Sigmoid colon (tissue), 7 donors: ENCODE measurements at places on chromosomes 6 and 20. TPM values are rescaled to one million over a fixed set of nuclear protein-coding genes. Genes with fewer than 3 reads are reported as not detected.

DNA sequence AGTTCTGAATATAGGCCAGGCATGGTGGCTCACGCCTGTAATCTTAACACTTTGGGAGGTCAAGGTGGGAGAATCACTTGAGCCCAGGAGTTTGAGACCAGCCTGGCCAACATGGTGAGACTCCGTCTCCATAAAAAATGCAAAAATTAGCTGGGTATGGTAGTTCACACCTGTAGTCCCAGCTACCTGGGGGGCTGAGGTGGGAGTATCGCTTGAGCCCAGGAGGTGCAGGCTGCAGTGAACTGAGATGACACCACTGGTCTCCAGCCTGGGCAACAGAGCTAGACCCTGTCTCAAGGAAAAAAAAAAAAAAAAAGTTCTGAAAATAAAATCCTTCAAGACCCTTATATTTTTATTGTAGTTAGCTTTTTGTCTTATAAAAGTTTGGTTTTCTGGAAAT is 11.7 kb upstream of the WTAP start:
- H3K27me3 ChIP-seq = no peaks in the 10 kb centered on the region
- no peak overlapping the region for H3K4me3 ChIP-seq
- H3K4me1 ChIP-seq = peaks cover 34% of the 10 kb centered on the region

DNA sequence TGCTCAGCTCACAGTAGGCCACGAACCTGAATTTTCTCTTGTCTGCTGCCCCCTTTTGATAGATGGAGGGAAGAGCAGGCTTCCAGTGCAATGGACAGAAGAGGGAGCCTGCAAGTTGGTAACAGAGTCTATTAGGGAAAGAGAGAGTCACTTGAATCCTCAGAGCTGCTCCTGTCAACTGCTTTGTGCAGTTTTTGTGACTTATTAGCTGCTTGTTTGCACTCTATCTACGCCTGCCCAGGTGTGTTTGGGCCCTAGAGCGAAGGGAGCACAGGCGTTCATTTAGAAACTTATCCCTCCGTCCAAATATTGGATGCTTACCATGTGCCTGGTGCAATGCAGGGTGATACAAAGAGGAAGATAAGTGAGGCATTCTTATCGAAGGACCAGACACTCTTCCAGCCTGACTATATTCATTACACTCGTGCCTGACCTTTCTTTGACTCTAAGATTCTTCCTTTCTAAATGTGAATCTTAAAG is 11.6 kb upstream of the SLC2A12 start:
- H3K4me3 ChIP-seq = no peak overlapping the region
- H3K27ac ChIP-seq = no peak overlapping the region
- peaks cover 24% of the 10 kb centered on the region for H3K4me1 ChIP-seq
- DNase-seq = peak; percentile 79
- H3K36me3 ChIP-seq = no peaks in the 10 kb centered on the region

DNA sequence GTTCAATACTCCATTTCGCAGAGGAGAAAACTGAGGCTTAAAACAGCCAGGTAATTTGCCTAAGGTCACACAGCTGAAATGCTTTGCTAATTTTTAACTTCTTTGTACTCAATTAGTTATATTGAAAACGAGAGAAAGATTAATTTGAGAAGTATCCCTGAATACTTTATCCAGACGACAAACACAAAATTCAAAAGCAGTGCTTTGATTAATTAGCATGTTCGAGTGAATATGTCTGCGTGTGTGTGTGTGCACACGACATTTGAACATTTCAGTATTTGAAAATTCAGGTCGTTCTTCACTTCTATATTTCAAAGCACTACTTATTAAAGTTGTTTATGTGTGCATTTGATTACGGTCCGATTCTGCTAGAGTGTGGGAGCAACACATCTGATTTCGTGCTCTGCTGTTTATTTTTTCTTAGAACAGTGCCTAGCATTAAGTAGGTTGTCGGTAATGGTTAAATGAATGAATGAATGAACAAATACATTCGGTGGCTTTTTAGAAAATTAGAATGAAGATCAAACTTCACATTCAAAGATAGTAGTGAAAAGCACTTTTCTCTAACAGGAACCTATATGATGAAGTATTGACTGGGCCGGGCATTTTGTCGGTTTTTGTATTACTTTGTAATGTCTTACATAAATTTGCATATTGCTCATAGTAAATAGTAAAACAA is 36.9 kb upstream of the SYNCRIP start:
- H3K36me3 ChIP-seq = no peaks in the 10 kb centered on the region
- DNase-seq = no peak
- H3K27ac ChIP-seq = peak overlapping the region; percentile 91
- no peaks in the 10 kb centered on the region for H3K27me3 ChIP-seq
- H3K4me1 ChIP-seq = no peaks in the 10 kb centered on the region

DNA sequence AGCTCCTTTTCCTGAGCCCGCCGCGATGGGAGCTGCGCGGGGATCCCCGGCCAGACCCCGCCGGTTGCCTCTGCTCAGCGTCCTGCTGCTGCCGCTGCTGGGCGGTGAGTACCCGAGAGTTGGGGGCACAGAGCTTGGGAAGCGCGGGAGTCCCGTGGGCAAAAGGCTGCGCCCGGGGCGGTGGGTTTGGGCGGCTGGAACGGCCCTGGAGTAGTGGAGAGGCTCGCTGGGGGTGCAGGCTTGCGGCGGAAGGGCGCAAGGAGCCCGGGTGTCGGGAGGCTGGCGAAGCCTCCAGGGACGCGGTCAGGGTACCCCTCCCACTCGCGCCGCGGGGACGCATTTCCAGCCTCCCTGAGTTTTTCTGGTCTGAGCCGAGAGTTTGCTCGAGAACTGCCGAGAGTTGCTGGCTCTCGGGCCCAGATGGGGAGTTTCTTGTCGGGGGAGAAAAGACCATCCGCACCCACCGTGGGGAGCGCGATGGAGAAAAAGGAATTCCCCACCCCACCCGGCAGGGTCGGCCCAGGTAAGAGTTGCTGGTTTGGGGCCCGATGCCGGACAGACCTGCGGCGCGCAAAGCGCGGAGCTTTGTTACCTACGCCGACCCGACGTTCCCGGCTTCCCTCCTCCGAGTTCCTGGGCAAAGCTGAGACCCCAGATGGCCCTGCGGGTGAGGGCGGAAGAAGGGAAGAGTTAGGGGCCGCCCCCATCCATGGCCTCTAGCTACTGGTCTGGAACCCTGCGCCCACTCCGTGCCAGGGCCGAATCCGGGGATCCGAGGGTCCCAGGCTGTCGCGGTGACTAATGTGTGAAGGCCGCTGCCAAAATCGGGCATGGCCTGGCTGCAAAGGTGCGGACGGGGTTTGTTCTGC is 584 bp downstream of the PTK7 start:
- peak overlapping the region; percentile 53 for H3K4me3 ChIP-seq
- H3K36me3 ChIP-seq = peaks cover 10% of the 10 kb centered on the region
- H3K27ac ChIP-seq = no peak overlapping the region
- H3K27me3 ChIP-seq = peaks cover 16% of the 10 kb centered on the region
- no peak for DNase-seq

DNA sequence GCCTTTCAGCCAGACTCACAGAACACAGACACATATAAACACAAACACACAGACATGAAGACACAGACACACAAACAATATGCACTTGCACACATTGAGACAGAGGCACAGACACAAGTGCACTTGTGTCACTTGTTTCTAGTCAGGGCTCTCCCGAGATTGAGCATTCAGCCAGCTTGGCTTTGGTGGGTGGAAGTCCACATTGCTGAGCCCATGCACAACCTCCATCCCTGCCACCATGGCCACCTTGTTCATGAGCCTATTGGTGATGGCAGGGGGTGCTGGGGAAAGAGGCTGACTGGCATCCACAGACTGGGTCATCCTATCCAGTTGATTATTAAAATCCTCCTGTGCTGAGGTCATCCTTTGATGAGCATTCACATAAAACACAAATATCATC is 11.5 kb upstream of the CST7 start:
- no peak overlapping the region for H3K27ac ChIP-seq
- H3K4me1 ChIP-seq = no peaks in the 10 kb centered on the region
- no peaks in the 10 kb centered on the region for H3K27me3 ChIP-seq
- no peak overlapping the region for H3K4me3 ChIP-seq

GRCh38 chr20:9642882-9643281 is 128.5 kb downstream of the LAMP5 start:
- H3K36me3 ChIP-seq = no peaks in the 10 kb centered on the region
- no peak overlapping the region for H3K27ac ChIP-seq
- no peak for DNase-seq
- no peaks in the 10 kb centered on the region for H3K4me1 ChIP-seq
- H3K4me3 ChIP-seq = no peak overlapping the region

DNA sequence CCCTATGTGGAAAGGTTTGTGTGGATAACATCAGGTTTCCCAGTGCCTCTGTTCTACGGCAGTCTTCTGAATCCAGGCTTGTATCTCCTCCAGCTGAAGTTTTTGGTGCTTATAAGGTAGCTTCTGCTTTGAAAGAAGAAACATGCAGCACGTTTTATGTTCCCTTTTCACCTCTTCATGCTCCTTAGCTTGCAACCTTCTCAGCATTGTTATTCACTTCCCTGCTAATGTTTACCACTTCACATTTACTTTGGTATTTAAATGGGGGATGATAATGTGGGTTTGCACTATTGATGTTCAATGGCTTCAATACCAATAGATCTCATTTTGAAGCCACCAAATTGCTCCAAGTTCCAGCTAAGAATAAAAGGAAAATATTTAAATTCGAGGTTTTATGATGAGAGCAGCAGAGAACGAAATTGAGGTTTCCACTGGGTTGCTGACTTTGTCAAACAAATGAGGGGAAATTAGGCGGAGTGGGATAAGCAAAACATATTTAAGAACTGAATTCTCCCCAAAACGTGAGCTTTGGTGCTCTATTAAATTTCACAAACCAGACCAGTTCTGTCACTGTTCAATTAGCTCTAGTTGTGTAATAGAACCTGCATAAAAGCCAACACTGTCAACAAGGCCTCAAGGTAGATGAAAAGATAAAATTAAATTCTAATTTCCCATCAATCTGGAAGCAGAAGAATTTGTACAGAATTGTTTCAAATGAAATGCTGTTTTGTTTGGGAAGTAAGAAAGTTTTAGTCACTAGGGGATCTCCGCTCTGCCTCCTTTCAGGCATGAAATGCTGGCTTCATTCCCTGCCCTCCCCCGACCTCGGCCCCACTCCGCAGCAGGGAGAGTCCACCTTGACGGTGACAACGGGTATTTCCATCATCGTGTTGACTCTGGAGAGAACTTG is 1.4 kb downstream of the IL22RA2 start:
- no peaks in the 10 kb centered on the region for H3K36me3 ChIP-seq
- no peaks in the 10 kb centered on the region for H3K4me1 ChIP-seq
- H3K4me3 ChIP-seq = no peak overlapping the region
- no peak for DNase-seq
- no peaks in the 10 kb centered on the region for H3K27me3 ChIP-seq
- H3K27ac ChIP-seq = no peak overlapping the region

DNA sequence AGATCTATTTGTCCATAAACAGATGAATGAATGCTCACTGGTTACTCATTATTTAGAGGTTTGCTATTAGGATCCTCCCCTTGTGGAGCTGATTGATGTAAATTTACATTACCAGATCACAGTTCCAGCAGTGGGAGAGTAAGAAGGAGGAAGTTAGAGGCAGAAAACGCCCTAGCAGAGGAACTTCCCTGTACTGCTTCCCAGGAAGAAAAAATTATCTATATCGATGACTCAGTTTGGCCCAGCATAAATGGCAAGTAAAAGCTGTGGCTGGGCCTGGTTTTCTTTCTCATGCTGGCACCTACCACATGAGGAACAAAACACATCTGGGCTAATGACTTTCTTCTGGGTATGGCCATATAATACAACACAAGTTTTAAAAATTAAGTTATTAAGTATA is 35.7 kb downstream of the DNAAF9 start:
- peaks cover 17% of the 10 kb centered on the region for H3K36me3 ChIP-seq
- no peak overlapping the region for H3K4me3 ChIP-seq
- H3K27me3 ChIP-seq = no peaks in the 10 kb centered on the region
- DNase-seq = no peak
- H3K27ac ChIP-seq = no peak overlapping the region

GRCh38 chr6:15389765-15390723 is 144.2 kb downstream of the JARID2 start:
- H3K36me3 ChIP-seq = no peaks in the 10 kb centered on the region
- no peak for DNase-seq
- no peak overlapping the region for H3K4me3 ChIP-seq
- no peaks in the 10 kb centered on the region for H3K27me3 ChIP-seq
- H3K4me1 ChIP-seq = peaks cover 33% of the 10 kb centered on the region
- H3K27ac ChIP-seq = peak overlapping the region; percentile 64

DNA sequence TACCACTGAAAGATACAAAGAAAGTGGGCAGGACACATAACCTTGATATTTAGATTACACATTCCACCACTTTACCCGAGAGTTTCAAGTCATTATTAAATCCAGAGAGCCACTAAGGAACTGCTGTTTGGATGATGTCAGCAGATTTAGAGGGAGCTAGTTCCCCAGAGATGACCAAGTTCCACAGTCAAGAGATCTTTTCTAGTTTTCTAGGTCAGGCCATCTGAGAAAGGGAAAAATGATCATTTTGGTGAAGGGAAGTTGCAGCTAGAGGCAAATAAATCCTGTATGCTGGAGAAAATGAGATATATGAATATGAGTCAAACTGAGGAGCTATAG is 147.8 kb downstream of the HS3ST5 start:
- H3K4me1 ChIP-seq = no peaks in the 10 kb centered on the region
- DNase-seq = no peak

GRCh38 chr6:108091288-108091687 is 16.7 kb upstream of the OSTM1 start:
- no peaks in the 10 kb centered on the region for H3K4me1 ChIP-seq
- no peak overlapping the region for H3K27ac ChIP-seq
- H3K36me3 ChIP-seq = no peaks in the 10 kb centered on the region
- no peak for DNase-seq
- no peak overlapping the region for H3K4me3 ChIP-seq

- no peak overlapping the region for H3K27ac ChIP-seq
- peaks cover 17% of the 10 kb centered on the region for H3K4me1 ChIP-seq
- H3K36me3 ChIP-seq = no peaks in the 10 kb centered on the region
- H3K27me3 ChIP-seq = no peaks in the 10 kb centered on the region
These were observed 142.0 kb downstream of the DLL1 start for GRCh38 chr6:170148709-170149470.

GRCh38 chr20:16132036-16132798 is 441.0 kb downstream of the KIF16B start:
- H3K27ac ChIP-seq = no peak overlapping the region
- no peaks in the 10 kb centered on the region for H3K27me3 ChIP-seq
- H3K4me1 ChIP-seq = no peaks in the 10 kb centered on the region
- no peak for DNase-seq

DNA sequence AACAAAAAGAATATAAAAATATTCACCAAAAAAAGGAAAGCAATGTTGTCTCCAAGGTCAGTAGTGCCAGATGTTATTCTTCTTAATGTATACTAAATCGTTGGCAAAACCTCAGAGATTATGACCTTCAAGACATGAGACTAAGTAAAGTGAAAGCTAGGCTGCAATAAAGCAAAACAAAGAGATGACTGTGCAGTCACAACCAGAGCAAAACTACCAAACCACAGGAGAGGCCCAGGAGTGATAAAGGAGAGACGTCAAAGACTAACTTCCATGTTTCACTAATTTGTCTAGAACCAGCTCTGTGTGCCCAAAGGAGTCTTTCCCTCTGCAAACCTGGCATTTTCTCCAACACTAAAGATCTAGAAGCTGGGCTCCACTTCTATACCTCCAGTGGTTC is 155.9 kb upstream of the POU3F2 start:
- H3K4me3 ChIP-seq = no peak overlapping the region
- H3K27me3 ChIP-seq = no peaks in the 10 kb centered on the region
- no peaks in the 10 kb centered on the region for H3K36me3 ChIP-seq
- no peak for DNase-seq

Gene TSPO2
- polyA plus RNA-seq = not detected

Gene OR12D3
- not detected for polyA plus RNA-seq

Gene SLX4IP
- polyA plus RNA-seq = 1.2 TPM

Gene SLC12A5
- not detected for polyA plus RNA-seq

Gene LPA
- 0.01 TPM for polyA plus RNA-seq

Gene GPX5
- polyA plus RNA-seq = not detected

Gene RSPO3
- polyA plus RNA-seq = 5.2 TPM

Gene FRMD1
- 4.2 TPM for polyA plus RNA-seq

Gene DNAH8
- polyA plus RNA-seq = not detected

Gene CFB
- 118 TPM for polyA plus RNA-seq
